ENCODE measurements at places on chromosomes 4 and X.

DNA sequence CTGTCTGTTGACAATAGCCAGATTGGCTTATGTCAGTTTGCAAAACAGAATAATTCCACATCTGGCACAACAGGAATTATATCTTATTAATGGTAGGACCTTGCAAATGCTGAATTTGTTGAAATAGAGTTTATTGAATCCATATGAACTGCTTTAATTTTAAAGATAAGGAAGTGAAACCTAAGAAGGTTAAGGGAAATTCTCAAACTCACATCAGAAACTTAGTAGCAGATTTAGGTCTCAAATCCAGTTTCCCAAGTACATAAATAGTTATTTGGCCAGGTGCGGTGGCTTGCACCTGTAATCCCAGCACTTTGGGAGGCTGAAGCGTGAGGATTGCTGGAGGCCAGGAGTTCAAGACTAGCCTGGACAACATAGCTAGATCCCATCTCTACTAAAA, 117.1 kb downstream of the HNRNPD start:
- DNase-seq: no peak

- DNase-seq: no peak
Observed at GRCh38 chr4:25884031-25884782, 21.4 kb upstream of the SEL1L3 start.

DNA sequence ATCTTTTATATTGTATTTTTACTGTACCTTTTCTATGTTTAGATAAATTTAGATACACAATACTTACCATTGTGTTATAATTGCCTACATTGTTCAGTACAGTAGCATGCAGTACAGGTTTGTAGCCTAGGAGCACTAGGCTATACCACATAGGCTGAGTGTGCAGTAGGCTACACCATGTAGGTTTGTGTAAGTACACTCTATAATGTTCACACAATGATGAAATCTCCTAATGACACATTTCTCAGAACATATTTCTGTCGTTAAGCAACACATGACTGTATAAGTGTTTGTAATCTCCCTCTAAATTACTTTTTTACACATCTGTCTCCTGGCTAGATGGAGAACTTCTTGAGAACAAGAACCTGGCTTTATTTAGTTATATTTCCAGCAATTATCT, 40.3 kb downstream of the UCHL1 start:
- no peak for DNase-seq

- DNase-seq: no peak
Observed at GRCh38 chrX:42269186-42269585, 345.8 kb upstream of the CASK start.

DNA sequence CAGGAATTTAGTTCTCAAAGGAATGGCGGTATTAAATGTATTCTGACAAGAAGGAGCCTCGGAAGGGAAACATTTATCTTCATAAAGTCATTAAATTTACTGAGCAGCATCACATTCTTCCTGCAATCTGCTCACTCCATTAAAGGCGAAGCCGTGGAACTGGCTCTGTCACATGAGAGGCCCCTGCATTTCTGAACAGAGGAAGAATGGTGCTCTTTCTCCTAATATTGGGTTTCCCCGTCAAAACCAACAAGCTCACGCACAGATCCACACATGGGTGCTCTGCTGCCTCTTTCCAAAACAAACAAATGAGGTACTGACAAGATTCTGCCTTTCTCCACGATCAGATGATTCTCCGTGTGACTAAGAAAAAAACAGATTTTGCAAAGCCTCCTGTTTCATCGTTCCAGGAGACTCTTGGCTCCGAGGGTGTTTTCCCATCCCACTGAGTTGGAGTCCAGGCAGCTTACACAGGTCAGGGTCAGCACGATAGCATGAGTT, 191.2 kb downstream of the IDS start:
- no peak for DNase-seq

GRCh38 chrX:13750204-13750603, 15.7 kb downstream of the OFD1 start:
- peak; percentile 58 for DNase-seq

DNA sequence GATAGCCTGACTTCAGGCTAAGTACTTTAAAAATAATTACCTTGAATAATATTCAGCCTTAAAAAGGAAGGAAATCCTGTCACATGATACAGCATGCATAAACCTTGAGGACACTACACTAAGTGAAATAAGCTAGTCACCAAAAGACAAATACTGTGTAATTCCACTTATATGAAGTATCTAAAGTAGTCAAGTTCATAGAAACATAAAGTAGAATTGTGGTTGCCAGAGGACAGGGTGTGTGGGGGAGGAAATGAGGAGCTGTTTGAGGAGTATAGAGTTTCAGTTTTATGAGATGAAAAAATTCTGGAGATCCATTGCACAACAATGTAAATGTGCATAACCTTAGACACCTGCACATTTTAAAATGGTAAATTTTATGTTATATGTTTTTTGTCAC, 5.6 kb upstream of the STPG2 start:
- DNase-seq: no peak

GRCh38 chr4:168541266-168541953, 44.6 kb downstream of the PALLD start:
- no peak for DNase-seq

DNA sequence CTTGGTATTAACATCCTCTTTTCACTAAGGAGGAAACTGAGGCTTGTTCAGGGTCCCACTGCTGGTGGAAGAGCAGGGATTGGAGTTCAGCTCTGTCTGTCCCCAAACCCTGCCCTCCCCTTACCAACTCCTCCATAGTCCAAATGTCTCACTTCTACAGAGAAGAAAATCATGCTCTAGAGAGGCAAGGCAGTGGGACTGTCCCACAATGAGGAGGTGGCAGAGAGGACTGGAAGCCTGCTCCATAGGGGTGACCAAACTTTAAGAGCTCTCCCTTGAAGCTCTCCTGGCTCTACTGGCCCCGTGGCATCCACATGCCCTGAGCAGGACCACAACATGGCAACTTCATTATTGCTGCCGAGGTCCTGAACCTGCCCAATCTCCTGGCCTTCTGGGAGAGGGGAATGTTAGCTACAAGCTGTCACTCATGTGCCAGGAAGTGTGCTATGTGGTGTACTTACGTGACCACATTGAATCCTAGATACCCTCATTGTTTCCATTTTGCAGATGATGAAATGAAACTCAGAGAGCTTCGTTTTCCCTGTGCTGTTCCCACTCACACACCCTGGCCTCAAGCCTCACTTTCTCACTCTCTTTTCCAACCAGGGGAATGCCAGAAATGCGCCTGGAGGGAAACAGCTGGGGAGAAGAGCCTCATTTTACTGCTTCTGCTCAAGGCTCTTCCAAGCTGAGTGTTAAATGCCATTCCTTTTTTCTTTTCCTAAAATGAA, 71.5 kb downstream of the ANAPC4 start:
- DNase-seq: no peak

- DNase-seq: no peak
Observed at GRCh38 chr4:169024762-169025161, 14.7 kb upstream of the CBR4 start.

- no peak for DNase-seq
Observed at GRCh38 chrX:63993936-63994335, 208.9 kb upstream of the ARHGEF9 start.

DNA sequence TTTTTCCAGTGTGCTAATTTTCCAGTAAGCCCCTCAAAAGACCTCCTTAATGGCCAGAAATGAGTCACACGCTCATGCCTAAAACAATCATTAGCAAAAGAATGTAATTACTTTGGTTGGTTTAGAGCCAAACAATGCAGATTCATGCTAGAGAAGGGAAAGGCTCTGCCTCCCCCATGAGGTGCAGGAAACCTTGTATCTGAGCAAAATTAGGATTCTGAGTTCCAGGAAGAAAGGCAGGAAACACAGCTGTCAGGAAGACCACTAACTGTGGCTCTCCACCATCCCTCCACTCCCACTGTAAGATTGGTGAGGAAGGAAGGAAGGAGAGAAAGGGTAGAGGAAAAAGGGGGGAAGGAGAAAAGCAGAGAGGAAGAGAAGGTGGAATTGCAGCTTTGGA, 104.9 kb upstream of the DHX15 start:
- DNase-seq: no peak

GRCh38 chr4:106803083-106803482, 233.0 kb downstream of the DKK2 start:
- DNase-seq: no peak
